NCI-H2107 (cell line): ENCODE measurements at places on chromosomes 6 and 20.

GRCh38 chr6:155936127-155936526 lies 480.5 kb upstream of the NOX3 start:
- no peak for DNase-seq

GRCh38 chr6:69180361-69181067 lies 545.4 kb downstream of the ADGRB3 start:
- DNase-seq, result no peak

- DNase-seq, result no peak
Observed at GRCh38 chr20:1870792-1871550, 24.2 kb upstream of the SIRPA start.

- DNase-seq, result no peak
Observed at GRCh38 chr6:107585815-107586435, 96.0 kb downstream of the SOBP start.

DNA sequence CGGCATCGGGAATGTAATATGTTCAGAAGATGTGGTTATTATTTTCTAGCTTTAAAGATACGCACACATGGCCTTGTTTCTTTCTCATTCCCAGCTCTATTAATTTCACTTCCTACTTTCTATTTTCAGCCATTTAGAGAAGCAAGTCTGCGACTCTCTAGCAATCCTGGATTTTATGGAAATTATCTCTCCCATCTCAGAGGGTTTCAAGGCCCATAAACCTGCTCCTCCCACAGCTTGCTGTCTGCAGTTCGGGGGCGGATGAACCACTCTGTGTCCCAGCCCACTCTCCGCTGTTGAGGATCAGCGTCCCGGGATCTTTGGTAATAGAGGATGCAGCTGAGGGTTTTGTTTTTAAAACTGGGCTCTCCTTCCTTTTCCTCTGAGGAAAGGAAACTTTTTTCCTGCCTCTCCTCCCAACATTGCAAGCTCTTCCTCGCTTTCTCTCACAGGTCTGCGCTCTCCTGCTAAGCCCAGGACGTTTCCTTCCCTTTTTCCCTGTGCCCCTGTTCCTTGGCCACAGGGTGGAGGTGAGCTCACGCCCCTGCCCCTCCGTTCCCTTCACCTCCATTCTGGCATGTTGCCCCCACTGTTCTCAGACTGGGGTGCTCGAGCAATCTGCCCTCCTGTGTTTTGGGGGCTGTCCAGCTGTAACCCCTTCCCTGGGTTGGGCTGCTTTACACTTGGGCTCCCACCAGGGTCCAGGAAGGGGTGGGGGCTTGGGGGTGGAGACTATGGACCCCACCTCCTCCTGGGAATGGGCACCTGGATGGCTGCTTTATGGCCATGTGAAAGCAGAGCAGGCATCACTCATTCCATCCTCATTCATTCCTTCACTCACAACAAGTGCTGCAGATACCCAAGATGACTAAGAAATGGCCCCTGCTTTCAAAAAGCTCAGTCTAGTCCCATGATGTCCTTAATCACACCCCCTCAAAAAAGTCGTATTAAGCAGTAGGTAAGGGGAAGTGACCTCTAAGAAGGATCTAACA lies 54.9 kb downstream of the ZBTB9 start:
- no peak for DNase-seq

- no peak for DNase-seq
Observed at GRCh38 chr6:113539623-113540022, 317.5 kb upstream of the MARCKS start.

DNA sequence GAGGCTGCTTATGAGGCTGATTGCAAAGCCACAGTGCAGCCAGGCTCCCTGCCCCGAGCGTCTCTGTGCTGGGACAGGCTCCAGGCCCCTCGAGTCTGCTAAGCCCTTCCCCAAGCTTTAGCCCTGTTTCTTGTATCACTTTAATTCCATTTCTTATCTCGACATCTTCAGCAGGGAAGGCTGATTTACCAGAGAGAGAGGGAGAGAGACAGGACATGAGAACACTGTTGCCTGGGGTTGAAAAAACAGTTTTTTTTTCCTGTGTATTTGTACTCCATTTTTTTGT lies 386.5 kb downstream of the SMOC2 start:
- DNase-seq, result no peak
